ENCODE measurements at places on chromosomes 7 and 10.

DNA sequence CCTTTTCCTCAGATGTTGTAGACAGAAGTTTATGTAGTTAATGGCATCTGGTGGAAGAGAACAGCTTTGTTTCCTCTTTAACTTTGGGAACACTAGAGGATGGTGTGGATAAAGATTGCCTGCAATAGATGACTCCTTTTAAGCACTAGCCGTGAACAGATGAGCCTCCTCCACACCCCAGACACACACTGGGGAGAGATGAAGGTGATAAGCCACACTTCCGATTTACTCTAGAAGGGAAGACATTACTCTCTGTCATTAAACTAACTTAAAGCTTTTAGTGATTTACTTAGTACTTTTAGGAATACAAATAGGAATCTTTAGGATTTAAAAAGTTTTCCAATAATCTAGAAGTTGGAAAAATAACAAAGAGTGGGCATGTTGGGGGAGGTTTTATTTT, 6.8 kb downstream of the HSPA14 start:
- no peak for DNase-seq

DNA sequence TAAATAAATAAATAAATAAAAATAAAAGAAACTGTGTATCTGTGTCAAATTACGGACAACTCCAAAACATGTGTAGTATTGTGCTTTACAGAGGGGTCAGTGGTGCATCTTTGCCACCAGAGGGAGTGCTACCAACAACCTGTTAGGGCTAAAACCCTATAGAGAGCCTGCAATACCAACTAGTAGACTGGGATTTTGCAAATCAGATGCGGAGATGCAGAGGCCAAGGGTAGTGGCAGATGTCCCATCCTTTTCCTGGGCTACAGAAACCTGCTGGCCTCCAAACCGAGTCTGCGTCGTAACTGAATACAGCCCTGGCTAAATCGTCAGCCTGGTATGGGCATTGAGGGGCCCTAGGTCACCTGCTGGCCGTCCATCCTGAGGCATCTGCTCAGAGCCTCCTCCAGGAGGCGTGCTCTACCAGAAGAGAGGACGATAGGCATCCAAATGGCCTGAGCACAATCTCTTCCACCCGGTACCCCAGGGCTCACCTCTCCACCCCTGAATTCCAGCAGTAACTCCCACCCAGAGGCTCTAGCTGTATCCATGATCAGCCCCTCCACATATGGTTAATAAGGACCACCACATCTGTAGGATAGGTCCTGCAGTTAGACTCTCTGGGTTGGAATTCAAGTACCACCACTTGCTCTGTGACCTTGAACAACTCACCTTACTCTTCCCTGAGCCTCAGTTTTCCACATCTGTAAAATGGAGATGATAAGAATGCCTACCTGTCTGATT, 6.2 kb upstream of the RRP12 start:
- DNase-seq: no peak

DNA sequence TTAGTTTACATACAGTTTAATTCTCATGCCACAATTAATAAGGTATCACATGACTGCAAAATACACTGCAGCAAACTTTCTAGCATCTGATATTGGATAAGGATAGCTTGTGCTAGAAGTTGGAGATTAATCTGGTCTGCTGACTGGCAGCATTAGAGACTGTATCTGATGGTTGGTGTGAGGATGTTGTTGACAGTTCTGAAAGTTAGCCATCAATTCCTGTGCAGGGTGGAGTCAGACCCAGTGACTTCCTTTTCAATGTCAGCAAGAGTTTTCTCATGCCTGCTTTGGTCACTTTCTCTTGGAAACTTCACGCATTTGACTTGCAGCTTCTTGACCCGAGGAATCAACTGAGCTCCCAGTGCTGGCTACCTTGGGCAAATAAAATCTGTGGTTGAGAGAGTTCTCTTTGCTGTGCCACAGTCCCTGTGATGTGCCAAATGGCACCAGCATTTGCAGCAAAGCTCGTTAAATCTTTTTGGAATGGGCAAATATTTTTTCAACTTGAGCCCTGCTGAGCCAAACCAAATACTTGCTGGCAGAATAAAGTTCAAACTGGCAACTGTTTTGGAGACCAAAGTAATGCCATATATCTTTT, 233.0 kb downstream of the TRIL start:
- DNase-seq: no peak

GRCh38 chr7:44075296-44076075, 6.8 kb downstream of the POLM start:
- no peak for DNase-seq

- no peak for DNase-seq
Observed at GRCh38 chr7:45161842-45162241, 4.3 kb downstream of the RAMP3 start.

GRCh38 chr10:59104186-59104585, 72.3 kb upstream of the PHYHIPL start:
- no peak for DNase-seq

DNA sequence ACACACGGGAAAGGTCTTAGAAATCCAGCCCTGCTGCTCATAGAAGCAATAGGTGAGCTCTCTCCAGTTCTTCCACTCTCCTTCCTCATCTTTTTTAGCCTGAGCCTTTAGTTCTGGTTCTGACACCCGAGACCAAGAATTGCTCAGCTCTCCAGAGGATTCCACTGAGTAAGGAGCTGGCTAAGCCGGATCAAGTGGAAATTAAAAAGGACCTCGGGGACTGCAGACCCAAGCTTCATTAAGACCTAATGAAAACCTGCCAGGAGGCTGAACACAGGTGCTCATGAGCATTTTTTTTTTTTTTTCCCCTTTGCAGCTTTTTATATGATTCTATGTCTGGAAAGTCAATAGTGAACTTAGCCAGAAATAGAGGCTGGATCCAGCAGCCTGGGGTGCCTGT, 1176.0 kb upstream of the AUTS2 start:
- no peak for DNase-seq

DNA sequence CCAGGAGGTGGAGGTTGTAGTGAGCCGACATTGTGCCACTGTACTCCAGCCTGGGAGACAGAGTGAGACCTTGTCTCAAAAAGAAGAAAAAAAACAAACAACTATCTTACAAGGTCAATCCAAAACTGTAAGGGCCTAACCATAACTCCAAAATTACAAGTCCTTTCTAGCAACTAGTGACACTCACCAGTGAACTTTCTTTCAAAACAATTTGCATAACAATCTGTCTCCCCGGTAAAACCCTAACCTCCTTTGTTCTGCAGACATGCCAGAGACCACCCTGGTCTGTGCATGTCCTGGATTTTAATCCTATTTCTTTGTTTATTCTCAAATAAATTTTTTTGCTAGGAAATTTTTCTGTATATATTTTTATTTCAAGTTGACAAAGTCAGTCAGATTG, 68.1 kb downstream of the EXOC6 start:
- no peak for DNase-seq

DNA sequence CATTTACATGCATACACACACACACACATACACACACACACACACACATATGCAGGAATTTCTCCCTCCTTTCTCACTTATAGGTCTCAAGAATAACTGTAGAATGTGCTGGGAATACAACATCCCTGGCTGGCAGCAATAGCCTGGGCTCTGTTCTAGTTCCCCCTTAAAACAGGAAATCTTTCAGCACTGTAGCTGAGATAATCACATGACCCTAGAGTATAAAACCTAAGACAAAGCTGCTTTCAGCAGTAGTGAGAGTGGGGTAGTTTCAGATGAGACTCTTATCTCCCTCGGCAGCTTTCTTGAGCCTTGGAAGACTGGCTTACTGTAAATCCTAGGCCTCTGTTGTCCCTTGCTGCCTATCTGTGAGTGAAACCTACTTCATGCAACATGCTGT, 137.4 kb upstream of the AKR1E2 start:
- no peak for DNase-seq

DNA sequence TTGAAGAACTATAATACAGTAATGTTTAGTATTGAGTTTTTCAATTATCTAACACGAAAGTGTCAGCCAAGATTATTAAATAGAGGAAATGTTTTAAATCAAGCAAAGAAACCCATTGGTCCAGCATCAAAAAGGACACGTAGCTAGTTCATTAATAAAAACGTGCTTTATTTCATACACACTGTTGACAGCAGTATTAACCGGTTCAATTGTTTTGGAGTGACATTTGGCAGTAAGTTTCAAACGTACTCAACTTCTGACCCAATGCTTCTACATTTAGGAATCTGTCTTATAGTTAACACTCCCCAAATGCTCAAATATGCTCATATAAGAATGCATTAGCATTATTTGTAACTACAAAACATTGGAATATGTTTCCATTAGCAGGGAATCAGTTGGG, 41.3 kb downstream of the SLC16A12 start:
- no peak for DNase-seq

GRCh38 chr7:146116521-146117222, at the start of gene CNTNAP2:
CNTNAP2 (plus strand) TSS chr7:146116801; CDS start chr7:146116877, 76 bp downstream.
- DNase-seq: no peak

DNA sequence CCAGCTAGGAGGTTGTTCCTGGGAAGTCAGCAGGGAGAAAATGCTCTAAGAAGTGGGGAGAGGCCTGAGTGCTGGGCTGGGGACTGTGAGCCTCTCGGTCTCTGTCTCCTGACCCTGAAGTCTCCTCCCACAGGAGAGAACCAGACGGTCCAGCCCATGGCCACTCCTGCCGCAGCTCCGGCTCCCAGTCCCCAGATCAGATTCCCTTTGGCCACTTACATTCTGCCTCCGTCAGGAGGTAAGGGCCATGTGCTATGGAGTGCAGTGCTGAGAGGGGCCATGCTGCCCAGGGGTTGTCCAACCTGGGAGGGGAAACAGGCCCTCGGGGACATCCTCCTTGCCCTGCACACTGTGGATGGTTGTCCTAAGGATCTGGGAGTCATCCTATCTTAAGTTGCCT, 21.3 kb upstream of the ZNF467 start:
- DNase-seq: no peak

DNA sequence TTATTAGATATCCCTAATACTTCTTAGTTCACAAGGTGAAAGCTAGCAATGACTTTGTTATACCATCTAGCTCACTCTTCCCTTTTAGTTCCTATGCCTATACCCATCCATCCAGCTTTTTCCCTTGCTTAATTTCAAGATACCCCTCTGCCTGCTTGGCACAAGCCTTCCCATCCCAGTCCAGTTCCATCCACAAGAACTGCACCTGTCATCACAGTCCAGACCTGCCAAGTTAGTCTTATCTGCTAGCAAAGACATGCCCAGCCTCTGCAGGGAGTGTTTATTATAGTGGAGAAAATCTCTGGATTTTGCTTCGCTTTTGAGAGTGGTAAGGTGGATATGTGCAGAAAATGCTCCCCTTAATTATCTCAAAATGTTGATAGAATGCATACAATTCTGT, 158.2 kb downstream of the ST7 start:
- DNase-seq: no peak

DNA sequence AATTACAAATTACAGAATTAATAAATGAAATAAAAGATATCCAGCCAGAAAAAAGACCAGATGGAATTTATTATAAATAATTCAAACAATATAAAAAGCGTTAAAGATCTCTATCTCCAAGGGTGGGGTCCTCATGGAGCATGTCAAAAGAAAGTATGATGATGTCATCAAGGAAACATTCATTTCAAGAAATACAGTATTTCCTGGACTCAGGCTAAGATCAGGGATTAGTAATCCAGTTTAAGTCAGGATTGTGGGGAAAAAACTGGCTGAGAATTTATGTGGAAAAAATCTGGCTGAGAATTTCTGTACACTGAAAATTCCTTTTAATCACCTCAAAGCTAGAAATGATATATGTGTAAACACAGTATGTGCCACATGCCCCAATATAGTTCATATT, 1075.3 kb downstream of the XPNPEP1 start:
- no peak for DNase-seq

- DNase-seq: no peak
Observed at GRCh38 chr7:85529831-85530230, 343.0 kb upstream of the SEMA3D start.

DNA sequence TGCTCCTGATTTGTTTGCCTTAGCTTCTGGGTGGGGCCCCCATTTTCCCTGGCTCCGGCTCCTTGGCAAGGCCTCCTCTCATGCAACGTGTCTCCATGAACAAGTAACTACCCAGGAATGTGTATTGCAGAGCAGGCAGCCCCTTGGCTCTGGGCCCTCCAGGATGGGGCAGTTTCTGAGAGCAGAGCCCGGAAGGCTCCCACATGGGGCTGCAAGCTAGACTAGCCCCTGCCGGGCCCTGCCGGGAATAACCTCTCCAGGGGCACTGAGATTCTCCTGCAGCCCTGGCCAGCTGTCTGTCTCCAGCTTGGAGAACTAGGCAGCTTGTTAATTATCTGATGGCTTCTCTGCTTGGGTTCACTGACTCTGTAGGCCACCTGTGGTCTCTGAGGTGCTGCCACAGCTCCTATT, 184.0 kb upstream of the INHBA start:
- no peak for DNase-seq

DNA sequence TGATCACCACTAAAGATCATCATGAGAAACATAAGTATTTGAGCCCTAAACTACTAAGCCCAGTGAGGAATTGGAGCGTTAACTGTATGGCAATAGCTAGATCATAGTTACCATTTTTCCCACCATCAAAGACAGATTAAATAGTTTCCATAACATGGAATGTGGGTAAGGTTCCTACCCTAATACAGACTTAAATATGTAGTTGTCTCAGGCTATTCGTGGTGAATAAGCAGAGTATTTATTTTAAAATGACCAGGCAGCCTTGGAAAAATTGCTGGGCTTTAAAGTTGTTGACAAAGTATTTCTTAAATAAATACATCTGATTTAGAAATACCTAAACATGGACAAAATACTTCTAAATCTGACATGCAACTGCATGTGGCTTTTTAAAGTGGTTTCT, 106.8 kb downstream of the NT5C2 start:
- DNase-seq: no peak

DNA sequence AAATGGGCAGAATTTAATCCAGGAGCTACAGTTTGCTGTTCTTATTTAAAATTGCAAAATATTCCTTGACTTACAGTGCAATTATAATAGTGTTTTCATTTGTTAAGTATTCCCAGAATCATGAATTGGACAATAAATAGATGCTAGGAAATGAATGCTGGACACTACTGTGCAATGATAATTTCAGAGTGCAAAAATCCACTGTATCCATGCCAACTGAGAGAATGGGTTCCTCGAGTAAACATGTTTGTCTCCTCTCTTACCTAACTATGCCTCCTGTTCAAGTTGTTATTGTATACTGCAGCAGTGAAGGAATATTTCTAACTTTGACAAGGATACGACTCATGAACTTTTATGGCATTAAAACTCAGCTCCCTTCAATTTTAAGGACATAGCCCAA, 1396.3 kb downstream of the GATA3 start:
- DNase-seq: no peak

DNA sequence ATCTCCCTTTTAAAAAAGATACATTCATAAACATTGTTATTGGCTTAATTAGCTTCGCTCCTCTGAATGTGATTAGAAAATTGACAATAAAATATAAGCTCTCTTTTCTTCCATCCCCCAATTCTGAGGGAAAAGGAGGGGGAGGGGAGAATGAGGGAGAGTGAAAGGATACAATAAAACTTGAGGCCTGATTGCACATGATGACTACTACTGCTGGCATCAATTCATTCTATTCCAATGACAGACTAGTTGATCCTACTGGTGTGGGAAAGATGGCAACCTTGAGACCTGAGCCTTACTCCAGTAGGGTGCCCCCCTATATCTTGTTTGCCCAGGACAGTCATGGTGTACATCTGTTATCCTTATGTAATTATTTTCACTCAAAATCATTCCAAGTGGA, 4.5 kb upstream of the IQUB start:
- no peak for DNase-seq

Data from activated naive CD8-positive, alpha-beta T cell treated with anti-CD3 and anti-CD28 coated beads, Interleukin-2, amount 50 U/mL, for 16 hours (primary cell).